Ovary (tissue), 10 donors: ENCODE measurements at places on chromosomes 2 and 18. TPM values are rescaled to one million over a fixed set of nuclear protein-coding genes. Genes with fewer than 3 reads are reported as not detected.

The HAUS1 gene
- 21.5 TPM for total RNA-seq

The HYCC2 gene
- 20.2 TPM for total RNA-seq

The TUBA3E gene
- total RNA-seq = not detected

The SERPINB10 gene
- total RNA-seq = not detected

The CYRIA gene
- total RNA-seq = 9.7 TPM

The IL1R2 gene
- 6.6 TPM for total RNA-seq

The ALK gene
- 0.23 TPM for total RNA-seq

The BOLL gene
- not detected for total RNA-seq

The STPG4 gene
- not detected for total RNA-seq

The ALPI gene
- 0.72 TPM for total RNA-seq

The EGR4 gene
- 0.13 TPM for total RNA-seq

The KDM3A gene
- total RNA-seq = 53.0 TPM

GRCh38 chr2:72915907-72916742, 1.2 kb upstream of the EMX1 start:
- DNase-seq = no peak

DNA sequence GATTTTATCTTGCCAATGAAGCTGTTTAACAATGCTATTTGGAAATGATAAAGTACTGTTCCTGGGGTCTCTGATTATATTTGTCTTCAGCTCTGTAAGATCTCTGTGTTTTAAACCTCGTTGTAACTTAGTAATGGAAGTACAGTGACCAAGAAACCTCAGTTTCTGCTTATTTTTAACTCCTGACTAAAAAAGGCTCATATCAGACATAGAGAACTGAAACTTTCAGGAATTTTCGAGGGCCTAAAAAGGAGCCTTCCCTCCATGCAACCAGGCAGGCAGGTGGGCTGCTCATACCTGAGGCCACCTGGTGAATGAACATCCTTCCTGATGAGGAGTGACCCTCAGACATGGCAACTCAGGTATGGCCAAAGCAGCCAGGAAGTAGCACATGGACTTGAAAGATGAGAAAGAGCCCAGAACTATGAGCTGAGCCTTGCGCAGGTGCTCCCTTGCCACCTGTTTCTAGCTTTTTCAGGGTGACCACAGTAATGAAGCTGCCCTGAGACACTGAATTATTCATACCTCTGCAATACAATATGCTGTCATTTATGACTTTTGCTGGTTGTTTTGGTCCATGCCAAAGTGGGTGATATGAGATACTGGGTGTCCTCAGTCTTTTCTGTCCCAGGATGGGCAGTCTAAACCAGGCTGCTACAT, 23.9 kb downstream of the MYO3B start:
- no peak for DNase-seq

GRCh38 chr2:55899881-55900280, 23.7 kb downstream of the EFEMP1 start:
- no peak for DNase-seq

DNA sequence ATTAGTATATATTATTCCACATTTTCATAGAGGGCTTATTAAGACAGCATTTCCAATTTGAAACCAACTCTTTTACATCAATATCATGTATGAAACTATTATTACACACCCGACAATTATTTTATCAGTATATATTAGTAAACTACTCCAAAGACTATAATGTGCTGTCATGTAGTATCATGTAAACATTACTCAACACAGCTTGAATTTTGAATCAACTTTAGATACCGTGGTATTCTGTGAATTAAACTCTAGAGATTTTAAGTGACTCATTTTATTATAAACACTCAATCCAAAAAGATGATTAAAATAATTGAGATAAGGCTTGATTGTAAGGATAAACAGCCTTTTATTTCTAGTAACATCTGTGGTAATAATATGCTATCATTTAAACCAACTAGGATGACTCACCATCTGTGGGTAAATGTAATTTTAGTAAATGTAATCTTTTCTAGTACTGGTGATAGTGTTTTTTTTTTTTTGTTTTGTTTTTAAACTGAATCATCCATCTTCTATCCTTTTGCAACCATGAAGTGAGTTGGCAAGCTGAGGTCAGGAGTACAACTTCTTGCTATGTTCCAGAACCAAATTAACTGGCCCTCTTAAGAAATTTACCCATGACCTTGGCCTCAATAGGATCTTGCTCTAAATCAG, 144.3 kb upstream of the SMAD7 start:
- no peak for DNase-seq

GRCh38 chr2:45293182-45293581, 283.9 kb upstream of the SIX2 start:
- no peak for DNase-seq

- peak; percentile 40 for DNase-seq
Observed at GRCh38 chr2:238728330-238729260, 119.3 kb upstream of the TWIST2 start.

GRCh38 chr18:49031511-49032188, 80.9 kb upstream of the SMAD7 start:
- no peak for DNase-seq

DNA sequence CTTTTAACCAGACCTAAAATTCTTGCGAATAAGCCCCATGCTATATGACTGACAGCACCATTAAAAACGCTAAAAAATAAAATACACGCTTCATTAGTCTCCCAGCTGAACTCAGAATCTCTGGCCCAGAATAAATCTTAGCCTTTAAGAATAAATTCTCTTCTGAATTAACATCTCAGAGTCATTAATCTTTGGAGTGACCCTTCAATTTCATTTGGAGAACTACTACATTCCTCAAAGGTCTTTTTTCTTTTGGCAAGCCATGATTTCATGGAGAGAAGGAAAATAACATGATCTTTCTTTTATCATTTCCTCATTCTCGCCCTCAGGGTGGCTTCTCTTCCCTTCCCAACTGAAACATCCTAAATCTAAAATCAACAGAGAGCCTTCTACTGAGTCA, 259.0 kb downstream of the AFF3 start:
- DNase-seq = no peak

GRCh38 chr2:37615804-37616676, 55.4 kb downstream of the CDC42EP3 start:
- no peak for DNase-seq

DNA sequence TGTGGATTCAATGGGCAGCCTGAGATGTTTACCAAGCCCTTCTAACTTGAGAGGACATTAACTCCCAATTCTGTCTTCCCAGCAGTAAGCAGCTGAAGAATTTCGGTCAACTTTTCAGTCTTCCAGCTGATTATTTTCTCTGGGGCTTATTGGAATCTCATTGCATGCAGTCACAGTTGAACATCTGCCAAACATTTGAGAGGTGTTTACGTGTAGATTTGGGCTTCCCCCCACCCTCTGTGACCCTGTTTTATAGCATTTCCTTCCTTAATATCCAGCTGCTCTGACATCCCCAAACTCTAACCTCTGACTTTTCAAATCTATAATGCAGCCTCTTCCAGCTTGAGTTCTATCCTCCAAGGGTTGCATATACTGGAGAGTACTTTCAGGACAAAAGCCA, 16.5 kb upstream of the VIT start:
- DNase-seq = no peak

DNA sequence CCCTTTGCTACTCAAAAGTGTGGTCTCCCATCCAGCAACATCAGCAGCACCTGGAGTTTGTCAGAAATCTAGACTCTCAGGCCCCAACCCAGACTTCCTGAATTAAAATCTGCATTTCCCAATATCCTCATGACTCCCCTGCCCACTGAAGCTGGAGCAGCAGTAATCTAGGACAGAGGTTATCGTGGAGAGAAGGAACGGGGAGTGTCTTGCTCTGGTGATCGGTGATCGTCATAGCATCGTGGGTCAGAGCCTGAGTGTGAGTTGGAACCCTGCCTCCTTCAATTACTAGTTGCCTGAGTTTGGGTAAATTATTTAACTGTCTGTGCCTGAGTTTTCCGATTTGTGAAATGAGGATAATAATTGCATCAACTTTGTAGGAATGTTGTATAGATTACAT, 217.3 kb upstream of the ATP5MC3 start:
- DNase-seq = no peak

GRCh38 chr18:34809451-34810072, 99.5 kb downstream of the DTNA start:
- DNase-seq = peak; percentile 60

DNA sequence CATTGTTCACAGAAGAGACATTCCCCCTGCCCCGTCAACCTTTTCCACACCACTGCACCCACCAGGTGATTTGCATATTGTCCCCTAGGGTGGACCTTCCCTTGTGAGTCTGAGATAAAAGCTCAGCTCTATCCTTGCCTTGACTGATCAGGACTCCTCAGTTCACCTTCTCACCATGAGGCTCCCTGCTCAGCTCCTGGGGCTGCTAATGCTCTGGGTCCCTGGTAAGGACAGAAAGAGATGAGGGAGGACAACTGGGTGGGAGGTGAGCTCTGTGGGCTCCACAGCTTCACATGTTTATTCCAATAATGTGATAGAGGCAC, 1160.1 kb downstream of the RPIA start:
- no peak for DNase-seq

DNA sequence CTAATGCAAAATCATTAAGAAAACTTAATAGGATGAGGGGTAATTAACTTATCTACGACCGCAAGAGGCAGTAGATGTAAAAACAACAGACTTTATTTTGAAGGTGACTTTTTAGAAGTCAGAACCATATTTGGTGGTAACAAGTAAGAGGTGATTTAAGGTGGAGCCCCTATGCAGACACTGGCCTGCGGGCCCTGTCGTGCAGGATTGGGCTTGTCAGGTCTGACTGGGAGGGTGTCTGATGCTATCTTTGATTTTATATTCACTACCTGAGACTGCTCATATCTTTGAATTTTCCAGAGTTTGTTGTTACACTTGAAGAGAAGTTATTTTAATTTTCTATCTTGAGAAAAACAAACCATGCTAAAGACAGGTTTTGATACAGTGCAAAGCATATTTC, 29.1 kb upstream of the SCLY start:
- no peak for DNase-seq

DNA sequence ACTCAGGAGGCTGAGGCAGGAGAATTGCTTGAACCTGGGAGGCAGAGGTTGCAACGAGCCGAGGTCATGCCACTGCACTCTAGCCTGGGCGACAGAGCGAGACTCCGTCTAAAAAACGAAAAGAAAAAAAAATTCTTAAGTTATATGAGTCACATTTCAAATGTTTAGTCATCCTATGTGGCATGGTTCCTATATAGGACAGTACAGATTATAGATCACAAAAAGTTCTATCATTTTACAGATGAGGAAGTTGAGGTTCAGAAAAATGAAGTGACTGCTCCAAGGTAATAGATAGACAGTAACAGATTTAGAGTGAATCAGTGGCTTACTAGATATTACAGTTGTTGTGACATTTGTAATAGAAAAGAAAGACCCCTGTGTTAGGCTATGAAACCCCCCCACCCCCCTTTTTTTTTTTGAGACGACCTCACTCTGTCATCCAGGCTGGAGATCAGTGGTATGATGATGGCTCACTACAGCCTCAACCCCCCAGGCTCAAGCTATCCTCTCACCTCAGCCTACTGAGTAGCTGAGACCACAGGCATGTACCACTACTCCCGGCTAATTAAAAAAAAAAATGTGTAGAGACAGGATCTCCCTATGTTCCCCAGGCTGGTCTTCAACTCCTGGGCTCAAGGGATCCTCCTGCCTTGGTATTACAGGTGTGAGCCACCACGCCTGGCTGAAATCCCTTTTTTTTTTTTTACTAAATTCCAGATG, 22.7 kb downstream of the PTPN4 start:
- no peak for DNase-seq

GRCh38 chr18:48957136-48957535, 6.4 kb upstream of the SMAD7 start:
- no peak for DNase-seq

DNA sequence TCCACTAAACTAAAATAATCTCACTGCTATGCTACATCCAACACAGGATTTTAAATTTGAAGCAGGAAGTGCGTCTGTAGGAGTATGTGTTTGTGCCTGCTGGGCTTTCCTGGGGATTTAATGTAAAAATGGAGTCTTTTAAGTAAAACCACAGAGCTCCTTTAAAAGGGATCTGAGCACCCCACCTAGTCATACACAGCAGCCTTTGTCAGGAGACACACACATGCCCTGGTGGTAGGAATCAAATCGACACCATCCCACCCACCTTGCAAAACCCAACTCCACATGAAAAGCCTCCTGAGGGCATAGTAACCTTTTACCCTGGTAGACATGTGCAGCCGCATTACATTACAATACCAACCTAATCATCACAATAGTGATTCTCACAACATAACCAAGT, 29.1 kb downstream of the UXS1 start:
- DNase-seq = no peak

DNA sequence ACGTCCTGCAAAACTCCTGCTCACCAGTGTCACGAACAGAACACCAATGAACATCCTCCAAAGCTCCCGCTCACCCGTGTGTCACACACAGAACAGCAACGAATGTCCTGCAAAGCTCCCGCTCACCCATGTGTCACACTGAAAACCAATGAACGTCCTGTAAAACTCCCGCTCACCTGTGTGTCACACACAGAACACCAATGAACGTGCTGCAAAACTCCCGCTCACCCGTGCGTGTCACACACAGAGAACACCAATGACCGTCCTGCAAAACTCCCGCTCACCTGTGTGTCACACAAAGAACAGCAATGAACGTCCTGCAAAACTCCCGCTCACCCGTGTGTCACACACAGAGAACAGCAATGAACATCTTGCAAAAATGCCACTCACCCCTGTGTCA, 20.5 kb upstream of the FAM110C start:
- DNase-seq = no peak

GRCh38 chr18:59898609-59899297, 1.0 kb upstream of the PMAIP1 start:
- no peak for DNase-seq

- DNase-seq = no peak
Observed at GRCh38 chr2:65267008-65267407, 39.4 kb downstream of the ACTR2 start.

DNA sequence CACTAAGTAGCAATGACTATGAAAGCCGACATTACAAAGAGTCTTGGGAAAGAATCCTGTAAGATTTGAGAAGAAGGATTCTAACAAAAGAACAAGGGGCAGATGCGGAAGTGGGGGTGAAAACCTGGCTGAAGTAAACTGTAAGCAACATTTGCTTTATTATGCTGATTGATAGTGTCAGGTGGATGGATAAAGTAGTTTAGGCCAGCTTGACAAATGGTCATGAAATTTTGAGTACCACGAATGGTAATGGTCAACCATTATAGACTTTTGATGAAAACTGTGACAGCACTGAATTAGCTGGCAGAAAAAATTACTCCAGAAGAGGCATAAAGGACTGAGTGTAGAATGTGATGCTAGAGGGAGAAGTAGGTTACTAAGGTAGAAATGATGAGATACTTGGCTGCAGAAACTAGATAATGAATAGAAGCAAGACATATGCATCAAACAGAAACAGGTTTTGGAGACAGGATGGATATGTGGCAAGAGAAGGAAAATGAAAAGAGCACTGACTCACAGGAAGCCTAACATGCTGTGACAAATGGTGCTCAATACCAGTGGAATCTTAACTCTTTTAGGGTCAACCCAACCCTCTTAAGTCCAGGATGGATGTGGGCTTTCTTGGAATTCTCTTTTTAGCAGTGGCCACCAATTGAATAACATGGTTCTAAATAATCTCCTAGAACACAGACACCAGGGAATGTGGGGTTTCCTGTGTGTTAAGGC, 6.8 kb downstream of the THUMPD2 start:
- no peak for DNase-seq
